Activated T-cell treated with anti-CD3 and anti-CD28 coated beads for 4 hours (primary cell): ENCODE measurements at places on chromosomes 3 and 15.

DNA sequence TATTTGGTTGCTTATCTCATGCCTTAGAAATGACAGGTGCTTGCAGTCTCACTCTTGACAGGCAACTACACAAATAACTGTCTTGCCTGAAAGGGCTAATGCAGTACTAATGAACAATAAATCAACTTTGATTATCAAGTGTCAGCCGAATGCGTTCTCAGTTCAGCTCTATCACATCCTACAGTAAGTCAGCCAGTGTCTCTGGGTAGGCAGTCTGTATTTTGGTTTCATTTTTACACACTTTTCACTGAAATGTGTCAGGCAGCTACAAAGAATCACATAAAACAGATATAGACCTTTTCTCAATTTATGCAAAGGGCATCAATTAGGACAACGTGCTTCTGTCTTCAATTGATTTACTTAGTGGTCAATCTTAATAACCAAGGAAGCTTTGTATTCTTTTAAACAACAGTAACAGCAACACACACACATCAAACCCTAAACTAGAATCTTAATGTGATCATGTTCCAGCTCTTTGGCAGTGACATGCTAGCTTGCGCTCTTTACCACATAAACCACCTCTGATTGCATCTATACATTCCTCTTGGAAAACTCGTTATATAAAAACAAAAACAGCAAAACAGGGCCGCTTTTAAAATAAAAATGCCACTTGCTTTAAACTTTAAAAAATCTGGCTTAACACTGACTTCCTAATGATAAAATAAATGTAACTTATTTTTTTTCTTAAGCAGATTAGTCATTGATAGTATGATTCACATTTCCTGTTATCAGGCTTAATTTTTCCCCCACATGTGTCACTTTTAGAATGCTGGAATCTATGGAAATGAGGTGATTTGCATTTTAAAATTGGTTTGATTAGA lies 520.4 kb downstream of the FOXP1 start:
- DNase-seq = no peak

DNA sequence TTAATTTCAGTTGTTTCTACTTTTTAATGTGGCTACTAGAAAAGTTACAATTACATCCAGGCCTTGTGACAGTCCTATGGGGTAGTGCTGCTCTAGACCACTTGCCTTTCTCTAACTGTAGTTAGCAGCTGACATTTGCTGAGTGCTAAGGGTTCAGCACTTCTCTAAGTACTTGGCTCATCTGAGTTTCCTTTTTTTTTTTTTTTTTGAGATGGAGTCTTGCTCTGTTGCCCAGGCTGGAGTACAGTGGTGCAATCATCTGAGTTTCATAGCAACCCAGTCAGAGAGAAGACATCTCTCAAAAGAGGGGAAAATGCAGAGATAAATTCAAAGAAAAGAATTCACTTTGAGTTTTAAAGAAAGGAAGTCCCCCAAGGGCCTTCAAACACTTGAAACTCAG lies 130.8 kb downstream of the MYLK start:
- no peak for DNase-seq

DNA sequence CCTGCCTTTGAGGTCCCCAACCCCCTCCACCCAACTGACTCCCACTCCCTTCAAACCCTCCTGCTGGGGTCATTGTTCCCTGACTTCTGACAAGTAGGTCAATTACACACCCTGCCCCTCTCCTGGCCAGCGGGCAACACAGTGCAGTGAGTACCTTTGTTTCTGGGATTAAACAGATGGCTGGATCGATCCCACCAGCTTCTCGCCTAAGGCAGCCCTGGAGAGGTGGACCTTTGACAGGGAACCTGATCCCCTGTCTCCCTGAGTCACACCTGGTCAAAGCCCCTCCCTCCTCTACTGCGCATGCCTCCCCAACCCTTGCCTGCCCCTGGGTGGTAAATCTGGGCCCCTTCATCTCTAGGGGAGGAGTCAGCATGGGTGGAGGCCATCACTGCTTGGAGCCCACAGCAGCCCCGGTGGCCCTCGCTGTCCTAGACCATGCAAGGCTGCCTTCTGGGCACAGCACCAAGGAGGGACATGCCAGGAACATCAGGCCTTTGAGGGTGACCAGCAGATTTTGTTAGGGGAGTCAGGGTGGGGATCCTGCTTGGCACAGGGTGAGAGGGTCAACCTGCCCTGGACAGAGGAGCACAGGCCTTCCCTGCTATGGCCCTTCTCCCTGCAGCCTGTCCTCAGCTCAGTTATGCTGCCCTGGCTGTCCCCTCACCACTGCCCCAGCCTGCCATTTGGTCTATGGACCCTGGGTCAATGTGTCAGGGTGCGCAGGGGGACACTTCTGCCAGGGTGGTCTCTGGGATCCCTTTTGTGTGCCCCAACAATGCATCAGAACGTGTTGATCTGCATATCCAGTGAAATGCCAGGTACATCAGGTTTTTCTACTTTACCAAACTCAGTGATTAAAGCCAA lies 9.8 kb upstream of the PRR23E start:
- no peak for DNase-seq

- no peak for DNase-seq
Observed at GRCh38 chr3:192373032-192373431, 354.3 kb downstream of the FGF12 start.

DNA sequence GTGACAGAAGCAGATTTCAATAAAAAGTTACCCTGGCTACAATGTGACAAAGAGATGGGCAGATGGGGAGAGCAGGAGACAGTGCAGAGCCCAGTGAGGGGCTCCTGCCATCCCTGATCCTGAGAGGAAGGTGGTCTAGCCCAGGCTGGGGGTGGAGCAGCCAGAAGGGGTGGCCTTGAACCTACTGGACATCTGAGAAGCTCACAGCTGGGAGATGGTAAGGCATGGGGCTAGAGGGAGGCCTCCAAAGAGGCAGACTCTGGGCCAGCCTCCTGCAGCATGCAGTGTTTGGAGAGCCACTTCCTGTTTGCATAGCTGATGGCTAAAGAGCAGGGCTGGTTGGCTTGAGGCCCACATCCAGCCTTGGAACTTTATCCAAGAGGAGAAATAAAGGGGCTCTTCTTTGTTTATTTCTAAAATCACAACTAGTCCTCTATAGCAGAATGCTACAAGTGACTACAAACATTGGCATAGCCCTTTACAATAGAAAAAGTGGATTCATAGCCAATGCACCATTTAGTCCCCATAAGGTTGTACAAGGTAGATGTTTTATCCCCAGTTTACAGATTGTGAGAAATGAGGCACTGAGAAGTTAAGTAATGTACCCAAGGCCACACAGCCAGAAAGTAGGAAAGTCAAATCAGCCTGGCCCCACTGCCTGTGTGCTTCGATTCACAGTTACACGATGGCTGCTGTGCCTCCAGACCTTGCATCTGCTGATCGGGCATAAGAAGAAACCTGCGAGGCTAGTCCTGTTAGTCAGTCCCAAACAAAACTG lies 4.6 kb downstream of the EFCC1 start:
- no peak for DNase-seq

DNA sequence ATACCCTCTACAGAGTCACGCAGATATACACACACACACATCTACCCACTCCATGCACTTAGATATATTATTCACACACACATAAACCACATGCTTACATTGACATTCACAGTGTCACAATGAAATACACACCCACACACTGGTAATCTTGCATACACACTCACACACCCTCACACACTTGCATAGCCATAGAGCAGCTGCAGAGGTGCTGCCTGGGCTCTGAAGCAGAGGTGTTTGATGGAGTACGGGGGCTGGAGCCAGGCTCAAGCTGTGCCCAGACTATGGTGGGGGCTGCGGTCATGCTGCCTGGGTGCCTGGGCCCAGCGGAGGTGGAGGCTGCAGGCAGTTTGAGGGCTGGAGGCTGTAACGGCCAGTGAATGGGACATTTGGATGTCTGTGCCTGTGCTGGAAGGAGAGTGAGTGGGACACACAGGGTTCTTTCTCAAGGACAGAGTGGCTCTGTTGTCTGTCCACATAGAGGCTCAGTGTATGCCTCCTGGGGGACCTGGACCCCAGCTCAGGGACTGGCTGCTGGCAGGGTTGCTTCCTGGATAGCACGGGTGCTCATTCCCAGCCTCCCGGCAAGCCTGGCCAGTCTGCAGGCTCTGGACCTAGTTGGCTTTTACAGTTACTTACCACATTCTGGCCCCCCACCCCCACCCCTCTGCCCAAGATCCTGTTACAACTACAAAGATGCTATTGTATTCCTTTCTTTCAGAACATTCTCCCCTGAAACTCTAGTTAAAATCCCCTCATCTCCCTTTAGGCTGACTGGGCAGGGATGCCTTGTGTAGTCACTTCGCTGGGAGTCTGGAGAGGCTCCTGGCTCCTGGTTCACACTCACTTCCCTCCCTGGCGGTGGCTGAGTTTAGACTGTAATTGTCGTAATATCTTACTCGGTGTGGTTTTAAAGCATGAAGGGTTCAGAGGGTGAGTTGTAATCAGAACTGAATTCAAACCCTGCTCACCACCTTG lies 12.5 kb downstream of the GASK1A start:
- DNase-seq = no peak

GRCh38 chr3:46114323-46114988 lies 87.2 kb upstream of the XCR1 start:
- no peak for DNase-seq

GRCh38 chr3:64863226-64864212 lies 175.7 kb upstream of the ADAMTS9 start:
- DNase-seq = no peak

- no peak for DNase-seq
Observed at GRCh38 chr3:99878005-99878404, 60.3 kb downstream of the CMSS1 start.

DNA sequence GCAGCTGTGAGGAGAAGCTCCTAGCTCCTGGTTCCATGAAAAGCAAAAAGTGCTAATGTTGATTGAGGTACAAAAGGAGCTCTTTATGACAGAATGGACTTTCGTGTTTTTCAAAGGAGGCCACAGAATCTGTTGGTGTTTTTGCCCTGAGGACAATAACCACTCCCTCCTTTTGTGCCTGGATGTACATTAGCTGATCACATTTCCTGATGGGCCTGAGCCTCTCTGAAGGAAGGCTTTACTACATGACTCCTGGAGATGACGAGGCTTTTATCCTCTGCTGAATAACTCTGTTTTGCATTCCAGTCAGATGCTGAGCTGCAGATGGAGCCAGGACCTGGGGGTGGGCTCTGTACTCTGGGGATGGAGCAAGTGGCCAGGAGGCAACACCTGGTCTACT lies 301.9 kb downstream of the CACNA2D3 start:
- DNase-seq = no peak

DNA sequence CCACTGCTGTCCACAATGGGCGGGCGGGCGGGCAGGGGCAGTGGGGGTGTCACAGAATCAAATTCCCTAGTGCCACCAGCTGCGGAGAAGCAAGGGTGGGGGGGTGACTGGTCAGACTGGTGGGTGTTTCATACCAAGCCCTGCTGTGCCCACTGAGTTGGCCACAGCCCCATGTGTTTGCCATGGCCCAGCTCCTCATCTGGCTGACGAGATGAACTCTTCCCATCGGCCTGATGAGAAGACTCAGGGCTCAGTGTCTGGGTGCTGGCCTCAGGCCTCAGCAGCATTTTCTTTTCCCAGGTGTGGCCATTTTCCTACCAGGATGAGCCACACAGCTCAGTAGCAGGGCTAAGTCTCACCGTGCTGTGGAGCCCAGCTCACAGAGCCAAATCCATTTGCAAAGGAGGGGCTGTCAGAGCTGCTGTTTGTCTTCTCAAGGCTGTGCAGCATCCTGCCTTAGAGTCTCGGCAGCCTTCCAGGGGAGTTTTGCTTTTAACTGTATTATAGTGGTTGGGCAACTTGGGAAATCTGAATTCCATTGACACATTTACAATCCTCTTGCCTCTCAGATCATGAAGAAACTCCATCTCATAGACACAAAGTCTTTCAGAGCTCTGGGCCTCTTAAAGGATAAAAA lies 176.8 kb downstream of the ABHD5 start:
- DNase-seq = no peak

GRCh38 chr15:43900996-43901395 lies 74.2 kb downstream of the WDR76 start:
- no peak for DNase-seq

DNA sequence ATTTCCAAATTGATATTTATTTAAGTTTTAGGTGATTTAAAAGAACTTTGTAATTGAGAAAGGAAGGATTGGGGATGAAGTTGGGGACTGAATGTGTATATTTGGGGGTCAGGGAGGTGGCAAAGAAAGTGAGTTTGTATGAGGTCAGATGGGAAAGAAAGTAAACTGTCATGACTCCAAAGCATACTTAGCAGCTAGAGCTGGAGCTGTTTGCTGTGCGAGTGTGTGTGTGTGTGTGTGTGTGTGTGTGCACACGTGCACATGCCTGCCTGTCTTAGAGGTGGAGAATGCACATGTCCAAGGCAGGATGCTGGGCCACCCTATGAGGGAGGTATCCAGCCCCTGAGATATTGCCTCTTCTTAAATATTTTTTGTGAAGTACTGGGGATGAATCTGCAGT lies 21.0 kb downstream of the BOC start:
- no peak for DNase-seq

DNA sequence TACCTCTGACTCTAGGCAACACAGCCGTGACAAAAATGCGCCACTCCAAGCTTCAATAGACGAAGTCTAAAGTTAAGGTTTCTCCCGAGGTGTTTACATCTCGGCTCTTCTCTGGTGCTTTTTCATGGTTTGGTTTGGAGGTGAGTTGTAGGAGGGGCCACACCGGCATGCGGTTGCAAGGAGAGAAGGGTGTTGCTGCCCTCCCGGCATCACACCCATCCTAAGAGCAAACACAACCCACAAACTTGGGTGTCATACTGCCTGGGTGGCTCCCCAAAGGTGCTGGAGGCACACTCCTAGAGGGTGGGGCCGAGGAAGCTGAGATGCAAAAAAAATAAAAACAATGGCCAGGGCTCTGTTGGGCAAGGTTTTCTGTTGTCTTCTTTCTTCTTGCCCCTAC lies 225.2 kb upstream of the ICE2 start:
- DNase-seq = no peak

DNA sequence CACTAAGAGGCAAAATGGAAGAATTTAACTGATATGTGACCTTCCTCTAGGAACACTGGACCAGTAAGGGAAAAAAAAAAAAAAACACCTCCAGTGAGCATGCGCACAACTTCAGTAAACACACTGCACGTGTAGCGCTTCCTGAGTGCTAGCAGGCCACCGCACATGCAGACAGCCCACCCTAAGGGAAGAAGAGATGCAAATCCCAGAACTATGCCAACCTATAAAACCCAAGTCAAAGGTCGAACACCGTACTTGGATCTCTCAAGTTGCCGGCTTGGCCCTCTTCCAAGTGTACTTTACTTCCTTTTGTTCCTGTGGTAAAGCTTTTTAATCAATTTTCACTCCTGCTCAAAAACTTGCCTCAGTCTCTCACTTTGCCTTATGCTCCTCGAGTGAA lies 64.5 kb upstream of the CADPS start:
- no peak for DNase-seq

- no peak for DNase-seq
Observed at GRCh38 chr3:192553707-192554106, 173.6 kb downstream of the FGF12 start.

DNA sequence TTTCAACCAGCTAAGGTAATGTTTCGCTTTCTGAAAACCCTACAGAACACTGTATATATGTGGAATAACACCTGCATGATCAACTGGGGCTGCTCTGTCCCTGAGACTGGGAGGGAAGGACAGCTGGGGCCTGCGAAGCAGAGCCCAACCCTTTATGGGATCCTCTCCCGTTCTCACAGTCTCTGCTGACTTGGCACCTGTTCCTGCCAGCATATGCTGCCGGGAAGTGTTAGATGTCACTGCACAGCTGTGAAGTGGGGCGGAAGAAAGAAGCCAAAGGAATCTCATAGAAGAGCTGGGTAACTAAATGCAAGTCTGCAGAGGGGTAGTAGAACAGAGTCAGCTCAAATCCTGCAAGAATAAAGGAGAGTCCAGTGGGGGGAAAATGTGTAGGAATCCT lies 29.6 kb downstream of the LRRC3B start:
- no peak for DNase-seq

GRCh38 chr3:12822725-12823373 lies 18.5 kb downstream of the RPL32 start:
- DNase-seq = no peak
